ENCODE measurements at places on chromosomes 2 and 18. TPM values are rescaled to one million over a fixed set of nuclear protein-coding genes. Genes with fewer than 3 reads are reported as not detected.

The SEPTIN10 gene
- total RNA-seq, result 69.8 TPM

DNA sequence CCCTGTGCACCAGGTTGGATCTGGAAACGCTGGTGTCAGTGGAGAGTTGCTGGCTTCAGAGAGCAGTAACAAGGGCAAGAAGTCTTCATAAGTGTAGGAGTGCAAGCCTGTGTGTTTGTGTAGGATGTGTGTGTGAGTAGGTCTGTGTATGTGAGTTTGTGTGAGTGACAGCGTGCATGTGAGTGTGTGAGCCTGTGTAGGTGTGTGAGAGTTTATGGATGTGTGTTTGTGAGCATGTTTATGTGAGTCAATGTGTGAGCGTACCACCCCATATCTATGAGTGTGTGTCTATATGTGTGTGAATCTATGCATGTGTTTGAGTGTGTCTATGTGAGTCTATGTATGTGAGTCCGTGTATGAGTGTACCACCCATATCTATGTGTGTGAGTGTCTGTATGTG is 86.5 kb upstream of the ATG16L1 start:
- no peak overlapping the region for H3K4me3 ChIP-seq
- peaks cover 6% of the 10 kb centered on the region for H3K4me1 ChIP-seq
- peaks cover 7% of the 10 kb centered on the region for H3K27me3 ChIP-seq
- DNase-seq, result no peak

The ACVR1C gene
- 0.10 TPM for total RNA-seq

The CDCA7 gene
- 13.0 TPM for total RNA-seq

DNA sequence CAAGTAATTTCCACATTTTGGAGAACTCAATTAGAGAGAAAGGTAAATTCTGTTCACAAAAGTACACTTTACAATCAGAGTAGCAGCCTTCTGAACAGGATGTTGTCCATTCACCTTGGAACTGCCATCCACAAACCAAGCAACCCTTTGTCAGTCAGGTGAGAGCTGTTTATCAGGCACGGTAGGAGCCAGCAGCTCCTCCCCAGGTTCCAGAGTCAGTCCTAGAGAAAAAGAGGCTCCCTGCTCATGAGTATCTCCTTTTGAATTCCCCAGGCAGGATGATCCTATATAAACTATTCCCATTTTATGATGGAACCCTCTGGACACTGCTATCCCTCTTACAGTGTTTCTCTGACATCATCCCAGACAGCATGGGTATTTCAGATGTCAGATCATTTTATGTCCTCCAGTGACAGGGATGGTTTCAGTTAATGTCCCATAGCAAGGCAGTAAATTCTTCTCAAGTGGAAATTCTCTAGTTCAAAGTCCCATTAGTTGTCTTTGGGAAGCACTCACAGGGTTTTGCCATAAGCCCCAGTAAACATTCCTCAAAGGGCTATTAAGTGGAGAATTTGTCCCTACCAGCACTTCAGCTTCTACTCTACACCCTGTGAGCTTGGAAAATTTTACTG is 34.5 kb upstream of the CSRNP3 start:
- H3K27me3 ChIP-seq, result no peaks in the 10 kb centered on the region
- no peaks in the 10 kb centered on the region for H3K4me1 ChIP-seq
- H3K36me3 ChIP-seq, result no peaks in the 10 kb centered on the region

DNA sequence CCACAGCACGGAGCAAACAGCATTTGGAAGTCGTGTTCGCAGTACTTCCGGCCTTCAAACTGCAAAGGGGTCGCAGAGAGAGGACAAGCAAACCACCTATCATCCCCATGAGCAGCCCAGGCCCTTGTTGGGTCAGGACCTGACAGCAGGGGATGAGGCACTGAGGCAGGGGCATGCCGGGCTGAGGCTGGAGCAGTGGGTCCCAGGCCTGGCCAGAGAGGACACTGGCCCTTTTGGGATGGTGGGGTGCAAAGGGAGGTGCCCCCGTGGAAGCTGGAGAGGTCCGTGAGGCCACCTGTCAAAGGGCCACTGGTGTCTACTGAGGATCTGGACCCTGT is 8.9 kb downstream of the GPR17 start:
- peaks cover 4% of the 10 kb centered on the region for H3K4me1 ChIP-seq
- no peak overlapping the region for H3K4me3 ChIP-seq
- no peak for DNase-seq
- peaks cover 18% of the 10 kb centered on the region for H3K27me3 ChIP-seq
- H3K36me3 ChIP-seq, result no peaks in the 10 kb centered on the region
- no peak overlapping the region for H3K27ac ChIP-seq

DNA sequence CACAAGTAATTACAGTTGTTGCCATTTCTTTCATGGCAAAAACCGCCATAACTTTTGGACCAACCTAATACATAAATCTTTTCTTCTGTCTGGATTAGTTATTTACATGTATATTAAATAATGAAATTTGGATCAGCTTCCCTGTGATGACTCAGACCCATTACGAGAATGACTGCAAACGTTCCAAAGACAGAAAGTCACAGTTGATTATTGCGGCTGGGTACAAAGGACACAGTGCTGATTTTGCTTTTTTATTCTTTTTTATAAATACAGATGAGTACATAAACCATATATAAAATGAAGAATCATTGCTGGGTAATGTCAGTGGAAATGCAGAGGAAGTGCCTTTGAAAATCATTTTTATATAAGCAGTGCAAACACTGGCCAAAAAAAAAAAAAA is 126.2 kb downstream of the TWIST2 start:
- H3K27me3 ChIP-seq, result peaks cover 2% of the 10 kb centered on the region
- no peak for DNase-seq
- H3K36me3 ChIP-seq, result no peaks in the 10 kb centered on the region

DNA sequence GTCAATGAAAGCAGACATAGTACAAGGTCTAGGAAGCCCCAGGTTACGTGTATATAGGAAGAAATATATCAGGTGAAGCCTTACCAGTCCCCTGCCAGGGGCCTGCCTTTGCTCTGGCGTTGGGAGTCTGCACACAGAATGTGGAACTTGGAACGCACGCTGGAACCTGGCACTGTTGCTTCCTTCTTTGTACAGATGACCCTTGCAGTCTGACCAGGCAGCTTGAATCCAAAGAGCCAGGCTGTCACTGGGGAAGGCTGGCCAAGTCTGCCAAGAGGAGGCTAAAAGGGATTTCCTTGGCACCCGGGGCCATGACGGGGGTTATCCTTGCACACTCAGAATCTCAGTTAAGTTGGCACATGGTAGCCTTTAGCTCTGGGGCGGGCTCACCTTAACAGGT is 39.5 kb downstream of the TMEM247 start:
- DNase-seq, result no peak
- no peak overlapping the region for H3K27ac ChIP-seq
- peaks cover 3% of the 10 kb centered on the region for H3K4me1 ChIP-seq
- peaks cover 4% of the 10 kb centered on the region for H3K36me3 ChIP-seq

The SCYGR4 gene
- total RNA-seq, result not detected
